Activated T-helper 1 cell treated with anti-CD3 and anti-CD28 coated beads, Interleukin-12 subunit alpha, Interleukin-12 subunit beta, Interleukin-2, Interleukin-4 antibody, amounts not matched to agents 30 ng/mL and 10 ng/mL and 1 ng/mL, durations not matched to agents 14 hours and 24 hours and 36 hours (primary cell): ENCODE measurements at places on chromosomes 7 and 10. TPM values are rescaled to one million over a fixed set of nuclear protein-coding genes. Genes with fewer than 3 reads are reported as not detected.

The AKR1C4 gene
- not detected in 2 replicates for total RNA-seq

The EPO gene
- total RNA-seq = not detected in 2 replicates

The PPP1R17 gene
- not detected in 2 replicates for total RNA-seq

The MSS51 gene
- total RNA-seq = 3.1 and 3.7 TPM in 2 replicates

The SPDYE16 gene
- total RNA-seq = 0.15 TPM in 1 of 2 replicates, not detected in the other

The TYSND1 gene
- 12.6 and 12.7 TPM in 2 replicates for total RNA-seq

The PCLO gene
- not detected in 2 replicates for total RNA-seq

The NUTM2E gene
- 0.29 TPM in 1 of 2 replicates, not detected in the other for total RNA-seq

The SUGCT gene
- 0.93 TPM in 1 of 2 replicates, not detected in the other for total RNA-seq

The GRID2IP gene
- 0.08 and 0.12 TPM in 2 replicates for total RNA-seq
